ENCODE measurements at places on chromosomes 1 and 21. TPM values are rescaled to one million over a fixed set of nuclear protein-coding genes. Genes with fewer than 3 reads are reported as not detected.

- no peak for DNase-seq
These were observed 113.7 kb upstream of the RRP15 start for GRCh38 chr1:218171302-218171893.

The TNFRSF4 gene
- 0.32 TPM for total RNA-seq

The TIMM17A gene
- 67.9 TPM for total RNA-seq

DNA sequence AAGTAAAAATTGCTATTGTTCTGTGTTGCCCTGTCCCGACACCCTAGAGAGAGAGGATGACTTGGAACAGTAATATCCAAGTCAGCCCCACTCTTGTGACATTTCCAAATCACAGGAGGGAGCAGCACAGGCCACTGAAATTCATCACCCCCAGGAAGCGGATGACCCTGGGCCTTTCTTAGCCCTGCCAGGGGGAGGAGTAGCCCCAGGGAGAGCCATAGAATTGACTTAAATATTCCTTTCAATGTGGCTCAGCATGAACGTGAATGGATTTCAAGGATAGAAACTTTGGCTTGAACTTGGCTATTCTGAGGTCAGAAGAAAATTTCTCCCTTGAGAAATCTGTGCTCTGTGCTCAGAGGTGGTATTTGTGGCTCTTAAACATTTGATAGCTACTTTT, 80.6 kb downstream of the CENPF start:
- DNase-seq = no peak

The AIRE gene
- not detected for total RNA-seq

GRCh38 chr1:32622806-32623681, 27.3 kb downstream of the ZBTB8OS start:
- no peak for DNase-seq

DNA sequence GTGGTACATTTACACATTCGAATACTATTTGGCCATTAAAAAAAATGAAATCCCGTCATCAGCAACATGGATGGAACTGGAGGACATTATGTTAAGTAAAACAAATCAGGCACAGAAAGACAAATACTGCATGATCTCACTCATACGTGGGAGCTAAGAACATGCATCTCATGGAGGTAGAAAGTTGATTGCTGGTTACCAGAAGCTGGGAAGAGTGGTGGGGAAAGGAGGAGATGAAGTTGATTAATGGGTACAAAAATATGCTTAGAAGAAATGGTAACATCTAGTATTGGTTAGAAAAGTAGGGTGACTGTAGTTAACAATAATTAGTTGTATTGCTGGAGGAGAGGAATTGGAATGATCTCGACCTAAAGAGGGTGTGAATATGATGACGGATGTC, 24.6 kb upstream of the RNF187 start:
- no peak for DNase-seq

GRCh38 chr1:6033986-6034749, 11.5 kb upstream of the KCNAB2 start:
- peak; percentile 61 for DNase-seq

DNA sequence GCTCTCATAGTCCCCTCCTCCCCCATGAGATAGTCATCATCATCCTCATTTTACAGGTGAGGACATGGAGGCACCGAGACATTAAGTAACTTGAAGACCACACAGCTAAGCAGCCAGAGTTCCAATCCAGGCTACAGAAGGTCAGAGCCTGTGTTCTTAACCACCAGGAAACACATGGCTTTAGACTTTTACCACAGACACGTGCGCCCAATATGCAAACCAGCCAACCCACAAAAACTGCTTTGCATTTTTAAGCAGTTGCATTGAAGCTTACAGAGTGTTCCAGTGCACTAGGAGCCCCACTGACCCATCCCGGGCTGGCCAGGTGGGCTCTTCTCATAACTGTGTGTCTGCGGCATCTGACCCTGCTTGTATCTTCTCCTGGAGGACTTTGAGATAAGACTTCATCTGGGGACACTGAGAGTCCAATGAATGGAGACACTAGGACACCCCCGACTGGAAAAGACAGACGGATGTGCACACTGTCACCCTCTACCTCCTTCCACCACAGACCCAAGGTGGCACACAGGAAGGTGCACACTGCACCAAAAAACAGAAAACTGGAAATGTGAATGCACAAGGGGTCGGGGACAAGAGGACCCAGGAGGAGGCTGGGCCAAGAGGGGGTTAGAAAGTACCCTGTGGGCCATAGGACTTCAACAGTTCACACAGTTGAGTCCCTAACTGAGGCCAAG, 56.4 kb downstream of the ETS2 start:
- DNase-seq = no peak

DNA sequence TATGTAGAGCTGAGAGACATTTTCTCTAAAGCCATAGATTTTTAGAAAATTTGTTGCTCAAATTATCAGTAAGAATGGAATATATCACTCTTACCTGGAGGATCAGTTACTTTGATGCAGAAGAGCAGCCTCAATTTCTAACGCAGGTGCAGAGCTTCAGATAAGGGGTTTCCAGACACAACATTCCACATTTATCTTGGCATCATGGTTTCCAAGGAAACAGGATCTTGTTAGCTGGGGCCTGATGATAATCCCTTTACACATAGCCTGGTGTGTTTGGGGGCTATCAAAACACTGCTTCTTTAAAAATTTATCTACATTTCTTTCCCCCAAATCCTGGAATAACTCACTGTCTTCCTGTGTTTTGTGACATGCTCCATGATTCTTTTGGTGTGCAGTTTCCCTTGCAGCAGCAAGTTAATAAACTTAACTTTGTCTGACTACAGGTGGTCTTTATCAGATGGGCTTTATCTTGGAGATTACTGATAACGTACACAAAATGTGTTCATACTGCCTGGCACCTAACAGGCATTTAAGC, 2.7 kb upstream of the STX12 start:
- DNase-seq = no peak

The OPRD1 gene
- total RNA-seq = 1.8 TPM

DNA sequence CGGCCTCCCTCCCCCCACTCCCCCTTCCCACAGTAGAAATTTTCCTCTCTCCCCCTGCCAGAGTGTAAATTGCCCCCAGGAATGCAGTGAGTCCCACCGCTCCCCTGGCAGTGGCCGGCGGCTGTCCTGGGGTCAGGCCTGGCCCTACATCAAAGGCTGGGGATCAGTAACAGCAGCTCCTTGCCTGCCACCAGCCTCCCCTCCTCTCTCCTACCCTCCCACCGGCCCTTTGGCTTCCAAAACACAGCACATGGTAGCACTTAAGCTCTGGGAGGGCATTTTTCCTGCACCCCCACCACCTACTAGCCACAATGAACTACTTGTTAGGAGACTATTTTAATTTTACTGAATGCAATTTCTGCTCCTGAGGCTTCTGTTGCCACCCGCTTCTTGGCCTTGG, 9.0 kb upstream of the COL8A2 start:
- DNase-seq = no peak

- DNase-seq = no peak
These were observed 11.7 kb downstream of the C1orf94 start for GRCh38 chr1:34188418-34188817.

DNA sequence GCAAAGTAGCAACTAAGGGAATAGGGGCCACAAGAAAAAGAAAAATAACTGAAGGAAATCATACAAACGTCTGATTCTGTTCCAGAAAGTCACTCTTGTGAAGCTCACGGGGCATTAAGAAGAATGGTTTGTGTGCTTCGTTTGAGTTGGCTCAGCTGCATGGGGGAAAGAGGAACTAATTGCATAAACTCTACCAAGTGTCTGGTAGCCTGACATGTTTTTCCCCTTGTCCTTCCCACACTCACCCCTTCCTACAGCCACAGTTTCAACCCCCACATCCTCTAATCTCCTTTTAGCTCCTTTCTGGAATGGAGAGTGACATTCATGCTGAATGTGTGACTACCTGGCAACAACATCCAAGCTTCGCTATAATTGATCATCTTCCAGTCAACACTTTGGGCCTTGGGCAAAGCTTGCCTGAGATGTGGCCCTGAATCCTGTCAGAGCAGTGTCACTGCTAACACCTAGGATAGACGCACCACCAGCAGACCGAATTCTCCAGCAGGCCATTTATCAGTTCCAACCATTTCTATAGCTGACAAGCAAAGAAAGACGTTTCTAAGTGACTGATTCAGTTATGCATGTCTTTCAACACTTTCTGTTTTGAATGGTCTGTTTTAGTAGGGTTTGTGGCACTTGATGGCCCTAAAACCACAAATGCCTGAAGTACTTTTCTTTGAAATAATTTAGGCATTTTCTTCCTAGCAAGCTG, 439.6 kb downstream of the TTLL7 start:
- DNase-seq = no peak

DNA sequence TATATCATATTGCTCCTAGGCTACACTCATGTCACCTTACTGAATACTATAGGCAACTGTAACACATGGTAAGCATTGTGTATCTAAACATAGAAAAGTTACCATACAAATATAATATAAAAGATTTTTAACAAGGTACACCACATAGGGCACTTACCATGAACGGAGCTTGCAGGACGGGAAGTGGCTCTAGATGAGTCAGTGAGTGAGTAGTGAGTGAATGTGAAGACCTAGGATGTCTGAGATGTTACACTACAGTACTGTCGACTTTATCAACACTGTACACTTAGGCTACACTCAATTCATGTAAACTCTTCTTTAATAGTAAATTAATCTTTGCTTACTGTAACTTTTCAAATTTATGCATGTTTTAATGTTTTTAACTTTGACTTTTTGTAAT, 81.0 kb upstream of the PLD5 start:
- DNase-seq = no peak

- no peak for DNase-seq
These were observed 80.6 kb downstream of the WLS start for GRCh38 chr1:68151690-68152089.

GRCh38 chr1:93729502-93729901, 47.9 kb upstream of the BCAR3 start:
- DNase-seq = no peak

DNA sequence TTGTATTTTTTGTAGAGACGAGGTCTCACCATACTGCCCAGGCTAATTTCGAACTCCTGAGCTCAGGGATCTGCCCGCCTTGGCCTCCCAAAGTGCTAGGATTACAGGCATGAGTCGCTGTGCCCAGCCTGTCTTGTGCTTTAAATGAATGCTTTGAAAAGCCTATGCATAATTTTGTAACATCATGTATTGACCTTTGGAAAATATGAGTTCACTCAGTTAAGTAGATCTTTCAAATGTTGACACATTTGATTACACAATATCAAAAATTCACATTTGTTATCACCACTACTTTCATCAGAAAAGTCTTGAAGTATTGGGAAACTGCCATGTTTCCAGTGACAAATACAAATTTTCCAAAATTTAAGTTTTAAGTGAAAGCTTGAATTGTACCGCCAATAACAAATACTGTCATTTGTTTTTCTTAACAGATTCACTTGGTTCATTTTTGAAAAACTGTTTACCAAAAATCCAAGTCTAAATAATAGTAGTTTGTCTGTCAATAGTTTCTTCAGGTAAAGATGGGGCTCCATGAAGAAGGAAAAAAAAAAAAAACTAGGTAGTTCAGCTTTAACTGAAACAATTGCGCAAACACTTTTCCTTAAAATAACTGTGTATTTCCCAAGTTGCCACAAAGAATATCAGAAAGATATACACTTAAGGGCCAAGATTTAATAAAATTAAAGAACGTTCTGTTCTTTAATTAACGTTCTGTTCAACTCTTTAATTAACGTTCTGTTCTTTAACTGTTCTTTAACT, 233.2 kb upstream of the NR5A2 start:
- no peak for DNase-seq

DNA sequence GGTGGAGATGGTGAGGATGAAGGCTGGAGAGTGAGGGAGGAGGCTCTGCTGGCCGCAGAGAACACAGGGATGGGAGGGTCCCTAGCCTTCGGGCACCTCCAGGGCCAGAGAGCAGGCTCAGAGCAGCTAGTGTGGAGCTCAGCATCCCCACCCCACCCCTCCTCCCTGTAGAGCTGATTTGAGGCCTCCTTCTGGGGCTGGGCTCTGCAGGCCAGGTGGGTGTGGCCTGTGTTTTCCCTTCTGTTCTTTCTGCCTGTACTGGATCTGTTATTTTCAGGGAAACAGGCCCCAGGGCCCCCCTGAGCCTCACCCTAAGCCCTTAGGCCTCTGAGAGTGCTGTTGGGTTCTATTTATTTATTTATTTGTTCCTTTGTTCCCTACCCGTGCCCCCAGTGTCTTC, 44.8 kb downstream of the TMCC2 start:
- no peak for DNase-seq

Data from adrenal gland (tissue), 19 donors.